ENCODE measurements at places on chromosomes 7 and 10.

DNA sequence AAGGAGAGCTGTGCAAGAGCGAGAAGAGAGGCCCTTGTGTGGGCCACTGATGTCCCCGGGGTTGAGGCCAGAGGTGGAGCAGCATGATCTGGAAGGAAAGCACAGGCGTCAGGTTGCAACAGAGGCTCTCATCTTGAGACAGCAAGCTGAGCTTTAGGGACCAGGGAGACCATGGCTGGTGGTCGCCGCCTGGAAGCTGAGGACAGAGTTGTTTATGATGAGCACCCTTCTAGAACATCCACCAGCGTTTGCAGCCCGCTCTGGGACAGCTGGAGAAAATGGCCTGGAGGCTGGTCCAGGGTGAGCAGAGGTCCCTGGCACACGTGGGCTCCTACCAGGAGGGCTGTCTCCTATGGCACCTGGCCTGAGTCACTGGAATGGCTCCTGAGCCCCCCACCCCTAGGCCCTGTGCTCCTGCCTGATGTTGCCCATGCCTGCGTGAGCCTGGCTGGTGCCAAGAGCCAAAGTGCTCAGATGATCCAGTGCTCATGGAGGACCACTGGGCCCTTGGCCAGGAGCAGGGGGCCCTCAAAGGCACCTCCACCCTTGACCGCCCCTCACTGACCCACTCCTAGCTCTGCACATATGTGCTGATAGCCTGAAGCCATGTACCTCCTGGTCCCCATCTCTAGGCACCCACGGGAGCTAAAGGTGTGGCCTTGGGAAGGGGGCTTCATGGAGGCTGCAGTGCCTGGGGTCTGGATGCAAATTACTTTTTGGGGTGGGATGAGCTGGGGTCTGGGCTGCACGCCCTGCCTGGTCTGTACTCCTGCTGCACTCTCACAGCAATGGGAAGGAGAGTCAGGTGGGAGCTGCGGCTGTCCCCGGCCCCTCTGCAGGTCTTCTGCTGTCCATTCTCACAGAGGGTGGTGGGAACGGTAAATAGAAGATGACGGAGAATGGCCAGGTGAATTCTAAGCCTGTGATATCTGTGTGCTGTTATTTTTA lies 40.1 kb upstream of the RET start:
- DNase-seq: no peak

GRCh38 chr10:32046151-32046550 lies 10.1 kb downstream of the KIF5B start:
- no peak for DNase-seq

DNA sequence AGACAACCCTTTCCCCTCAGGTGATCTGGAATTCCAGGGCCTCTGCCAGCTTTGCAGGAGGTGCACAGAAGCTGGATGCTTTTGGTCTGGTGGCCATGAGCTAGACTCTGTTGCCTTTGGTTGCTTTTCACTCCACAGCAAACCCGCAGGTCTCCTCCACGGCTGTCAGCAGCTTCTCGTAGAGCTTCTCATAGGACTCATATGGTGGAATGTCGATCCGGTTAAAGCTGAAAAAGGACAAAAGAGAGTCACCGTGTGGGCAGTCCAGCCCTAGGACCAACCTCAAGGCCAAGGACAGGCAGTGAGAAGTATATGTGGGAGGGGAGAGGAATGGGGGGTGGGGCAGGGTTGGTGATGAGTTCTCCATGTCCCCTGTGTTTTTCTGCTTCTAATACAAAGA lies 113.5 kb downstream of the SMURF1 start:
- no peak for DNase-seq

DNA sequence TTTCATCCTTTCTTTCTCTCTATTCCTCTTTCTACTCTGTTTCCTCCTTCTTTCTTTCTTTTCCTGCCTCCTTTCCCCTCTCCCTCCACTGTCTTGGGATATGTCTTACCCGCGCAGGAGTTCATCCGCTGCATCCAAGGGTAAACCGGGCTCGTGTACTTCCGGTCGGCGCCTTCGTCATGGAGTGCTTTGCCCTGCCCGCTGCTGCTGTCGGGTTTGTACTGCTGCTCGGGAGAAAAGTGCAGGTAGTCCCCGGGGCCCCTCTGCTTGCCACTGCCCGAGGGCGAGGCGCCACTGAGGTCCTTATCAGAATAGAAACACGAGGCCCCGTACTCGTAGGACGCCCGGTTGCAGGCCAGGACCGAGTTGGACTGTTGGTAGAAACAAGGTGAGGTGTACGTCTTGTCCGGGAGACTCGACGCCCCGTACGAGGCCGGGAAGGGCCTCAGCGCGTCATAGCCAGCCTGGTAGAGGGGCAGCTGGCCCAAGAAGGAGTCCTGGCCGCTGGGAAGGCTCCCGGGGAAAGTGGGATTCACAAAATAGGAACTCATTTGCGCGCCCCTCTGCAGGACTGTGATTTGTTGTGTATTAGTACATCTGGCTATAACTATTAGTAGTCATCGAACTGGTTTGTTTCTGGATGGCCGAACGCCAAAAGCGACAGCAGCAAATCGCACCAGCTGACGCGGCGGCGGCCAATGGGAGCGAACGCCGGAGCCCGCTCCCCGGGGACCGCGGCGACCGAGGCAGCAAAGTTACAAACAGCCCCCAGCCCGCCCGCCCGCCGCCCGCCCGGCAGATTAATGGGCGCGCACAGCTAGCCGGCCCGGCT lies at the start of gene HOXA6:
HOXA6 (minus strand) TSS at position 576 of the 832 bp plus-strand sequence; CDS start at position 551, 25 bp downstream.
- DNase-seq: no peak

DNA sequence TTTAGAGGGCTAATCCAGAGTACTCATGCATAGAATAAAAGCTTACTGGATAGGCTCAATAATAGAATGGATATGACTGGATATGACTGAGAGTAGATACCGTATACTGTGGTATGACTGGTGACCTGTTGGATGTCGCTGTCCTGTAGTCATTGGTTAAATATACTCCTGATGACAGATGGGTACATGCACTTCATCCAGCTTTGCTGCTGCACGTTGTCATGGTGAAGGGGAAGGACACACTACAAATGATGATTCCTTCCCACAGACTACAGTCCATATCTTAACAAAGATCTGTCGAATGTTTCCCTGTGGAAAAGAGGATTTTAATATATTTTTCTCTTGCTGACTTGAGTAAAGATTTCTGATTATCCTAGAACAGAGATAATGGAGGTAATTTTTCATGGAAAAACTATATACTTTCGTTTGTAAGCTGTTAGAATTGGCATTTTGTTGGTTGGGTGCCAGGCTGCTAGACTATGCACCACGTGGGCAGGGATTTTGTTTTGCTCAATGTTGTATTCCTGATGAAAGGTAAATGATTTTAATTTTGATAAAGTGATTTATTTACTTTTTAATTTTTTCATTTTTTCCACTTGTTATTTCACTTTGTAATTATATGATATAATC lies 97.3 kb downstream of the PPP1R9A start:
- DNase-seq: no peak

- no peak for DNase-seq
Observed at GRCh38 chr10:127015373-127015772, 110.1 kb downstream of the DOCK1 start.

DNA sequence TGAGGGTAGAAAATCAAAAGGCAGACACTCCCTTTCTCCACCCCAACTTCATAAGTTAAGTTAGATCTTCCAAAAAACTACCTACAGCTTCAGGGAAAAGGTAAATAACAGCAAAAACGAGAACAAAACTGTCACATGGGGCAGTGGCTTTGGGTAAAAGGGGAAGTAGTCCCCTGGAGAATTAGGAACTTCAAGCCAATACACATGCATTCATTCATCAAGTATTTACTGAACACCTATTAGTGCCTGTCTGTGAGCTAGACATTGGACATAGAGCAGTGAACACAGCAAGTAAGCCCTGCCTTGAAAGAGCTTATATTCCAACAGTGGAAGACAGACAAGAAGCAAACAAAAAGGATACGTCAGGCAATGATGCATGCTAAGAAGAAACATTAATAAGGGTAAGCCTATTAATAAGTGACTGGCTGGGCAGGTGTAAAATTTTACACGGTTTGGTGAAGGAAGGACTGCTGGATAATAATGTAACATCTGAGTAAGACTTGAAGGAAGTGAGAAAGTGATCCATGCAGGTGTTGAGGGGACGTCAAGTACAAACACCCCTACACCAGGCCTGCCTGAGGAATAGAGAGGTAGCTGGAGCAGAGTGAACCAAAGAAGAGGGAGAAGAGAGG lies 69.6 kb upstream of the RAPGEF5 start:
- no peak for DNase-seq

DNA sequence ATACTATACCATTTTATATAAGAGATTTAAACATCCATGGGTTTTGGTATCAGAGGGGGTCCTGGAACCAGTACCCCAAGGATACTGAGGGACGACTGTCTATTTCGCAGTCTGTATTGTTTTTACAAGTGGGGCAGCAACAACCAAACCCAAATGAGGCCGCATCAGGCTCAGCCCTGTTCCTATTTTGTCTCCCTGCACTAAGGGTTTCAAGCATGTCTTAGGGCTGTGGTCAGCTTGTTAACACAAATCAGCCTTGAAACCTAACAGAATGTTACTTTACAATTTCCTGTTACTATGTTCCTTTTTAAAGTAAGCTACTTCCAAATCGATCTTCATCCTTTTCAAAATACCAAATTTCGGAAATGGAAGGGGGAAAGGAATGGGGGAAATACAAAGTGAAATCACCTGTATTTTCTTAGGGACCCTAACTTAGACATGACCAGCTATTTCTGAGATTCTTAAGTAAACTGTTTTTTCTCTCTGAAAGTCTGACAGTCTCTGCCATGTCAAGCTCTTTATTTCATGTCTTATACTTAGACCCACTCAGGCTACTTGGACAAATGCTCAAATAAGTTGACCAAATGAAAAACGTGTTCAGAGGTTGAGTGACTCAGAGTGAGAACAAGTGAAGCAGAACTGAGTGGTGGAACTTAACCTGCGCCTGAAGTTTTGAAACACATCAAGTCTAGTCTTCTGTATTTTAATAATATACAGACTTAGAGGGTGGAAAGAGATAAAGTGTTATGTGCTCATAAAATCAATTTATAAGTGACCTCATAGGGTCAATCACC lies 75.8 kb downstream of the C1GALT1 start:
- no peak for DNase-seq

GRCh38 chr10:96413151-96413787 lies 54.5 kb upstream of the OPALIN start:
- DNase-seq: no peak

GRCh38 chr10:59337201-59337652 lies 25.1 kb downstream of the FAM13C start:
- DNase-seq: peak; percentile 88

- DNase-seq: no peak
Observed at GRCh38 chr10:308101-308500, 172.8 kb downstream of the ZMYND11 start.

- DNase-seq: no peak
Observed at GRCh38 chr10:91211675-91212074, 8.8 kb upstream of the PCGF5 start.

- DNase-seq: no peak
Observed at GRCh38 chr7:12653110-12653509, 34.3 kb upstream of the ARL4A start.

DNA sequence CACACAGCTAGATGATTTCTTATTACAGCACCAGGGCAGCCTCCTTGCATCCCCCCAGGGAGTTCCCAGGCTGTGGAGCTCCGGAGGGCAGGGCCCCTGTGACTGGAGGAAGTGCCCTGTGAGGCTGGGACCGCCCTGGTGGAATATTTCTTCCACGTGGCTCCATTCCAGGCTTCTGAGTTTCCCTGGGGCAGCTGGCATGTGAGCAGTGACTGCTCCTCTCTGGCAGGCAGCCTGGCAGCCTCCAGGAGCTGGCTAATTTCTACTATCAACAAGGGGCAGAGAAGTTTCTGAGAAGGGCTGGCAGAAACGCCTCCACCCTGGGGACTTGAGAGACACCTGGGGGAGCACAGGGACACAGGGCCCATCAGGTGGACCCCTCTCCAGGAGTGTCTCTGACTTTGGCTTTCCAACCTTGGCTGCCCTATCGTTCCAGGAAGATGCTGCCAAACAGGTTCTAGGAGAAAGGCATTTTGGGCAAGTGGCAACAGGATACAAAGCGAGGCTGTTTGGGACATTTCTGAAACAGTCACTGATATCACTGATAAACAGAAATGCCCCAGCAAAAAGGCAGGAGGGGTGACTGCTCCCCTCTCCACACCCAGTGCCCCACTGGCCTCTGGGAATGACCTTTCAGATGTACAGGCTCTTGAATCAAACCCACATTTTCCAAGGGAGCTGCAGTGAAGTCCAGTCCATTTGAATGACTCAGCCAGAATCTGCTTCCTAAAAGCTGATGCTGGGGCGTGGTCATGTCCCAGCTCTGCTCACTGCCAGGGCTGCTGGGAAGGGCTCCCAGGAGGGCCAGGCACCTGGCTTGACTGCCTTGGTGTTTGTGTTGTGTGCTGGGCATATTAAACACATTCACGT lies 16.1 kb downstream of the MYOF start:
- peak; percentile 65 for DNase-seq

- no peak for DNase-seq
Observed at GRCh38 chr7:49389871-49390479, 383.5 kb upstream of the VWC2 start.

DNA sequence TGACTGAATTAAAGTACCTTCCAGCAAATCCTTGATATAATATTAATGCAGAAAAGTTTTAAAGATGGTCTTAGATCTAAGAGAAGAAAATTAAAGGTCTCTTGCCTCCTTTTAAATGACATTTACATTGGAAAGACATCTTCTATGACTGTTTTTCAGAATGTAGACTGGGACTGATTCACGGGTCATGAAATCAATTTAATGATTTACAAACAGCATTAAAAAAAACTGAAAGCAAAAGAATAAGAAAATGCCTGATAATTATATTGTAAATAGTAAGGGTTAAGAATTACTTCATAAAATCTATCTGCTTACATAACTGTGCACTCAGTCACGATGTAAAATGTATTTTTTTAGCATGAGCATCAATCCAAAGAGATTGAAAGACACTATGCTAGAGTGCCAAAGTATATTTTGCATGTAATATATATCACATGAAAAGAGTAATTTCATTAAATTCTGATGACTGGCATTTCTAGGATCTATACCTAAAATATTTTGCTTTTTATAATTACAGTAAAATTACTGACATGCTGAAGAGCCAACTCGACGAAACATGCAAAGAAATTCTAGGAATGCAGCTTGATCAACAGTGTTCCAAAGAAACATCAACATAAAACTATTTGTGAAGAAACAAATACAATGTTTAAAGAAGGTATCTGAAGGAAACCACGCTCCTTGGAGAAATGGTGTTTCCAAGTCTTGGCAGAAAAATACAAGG lies 35.1 kb downstream of the RTKN2 start:
- DNase-seq: no peak

DNA sequence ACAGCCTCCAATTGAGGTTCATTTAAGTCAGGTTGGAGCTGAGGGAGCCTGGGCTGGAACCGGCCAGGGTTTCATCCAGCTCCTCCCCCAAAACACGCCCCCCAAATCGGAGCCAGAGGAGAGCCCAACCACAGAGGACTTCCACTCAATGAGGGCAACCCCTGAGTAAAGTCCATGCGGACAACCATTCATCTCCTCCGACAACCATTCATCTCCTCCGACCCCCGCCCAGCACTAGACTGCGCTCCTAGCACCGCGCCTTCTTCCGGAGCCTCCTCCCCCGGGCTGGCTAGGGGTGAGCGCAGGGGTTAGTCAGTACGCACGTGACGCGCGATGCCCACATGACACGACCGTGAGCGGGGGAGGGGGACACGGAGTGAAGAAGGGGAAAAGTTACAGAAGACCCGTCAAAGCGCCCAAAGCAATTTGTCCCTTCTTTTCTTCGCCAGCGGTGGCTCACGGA lies 1.4 kb downstream of the MAGI2 start:
- DNase-seq: peak; percentile 82
